ENCODE measurements at places on chromosomes 6 and 20.

GRCh38 chr6:168791917-168792316, 350.9 kb downstream of the SMOC2 start:
- no peak for DNase-seq

- DNase-seq: no peak
Observed at GRCh38 chr6:131574133-131574532, 1.1 kb downstream of the ARG1 start.

DNA sequence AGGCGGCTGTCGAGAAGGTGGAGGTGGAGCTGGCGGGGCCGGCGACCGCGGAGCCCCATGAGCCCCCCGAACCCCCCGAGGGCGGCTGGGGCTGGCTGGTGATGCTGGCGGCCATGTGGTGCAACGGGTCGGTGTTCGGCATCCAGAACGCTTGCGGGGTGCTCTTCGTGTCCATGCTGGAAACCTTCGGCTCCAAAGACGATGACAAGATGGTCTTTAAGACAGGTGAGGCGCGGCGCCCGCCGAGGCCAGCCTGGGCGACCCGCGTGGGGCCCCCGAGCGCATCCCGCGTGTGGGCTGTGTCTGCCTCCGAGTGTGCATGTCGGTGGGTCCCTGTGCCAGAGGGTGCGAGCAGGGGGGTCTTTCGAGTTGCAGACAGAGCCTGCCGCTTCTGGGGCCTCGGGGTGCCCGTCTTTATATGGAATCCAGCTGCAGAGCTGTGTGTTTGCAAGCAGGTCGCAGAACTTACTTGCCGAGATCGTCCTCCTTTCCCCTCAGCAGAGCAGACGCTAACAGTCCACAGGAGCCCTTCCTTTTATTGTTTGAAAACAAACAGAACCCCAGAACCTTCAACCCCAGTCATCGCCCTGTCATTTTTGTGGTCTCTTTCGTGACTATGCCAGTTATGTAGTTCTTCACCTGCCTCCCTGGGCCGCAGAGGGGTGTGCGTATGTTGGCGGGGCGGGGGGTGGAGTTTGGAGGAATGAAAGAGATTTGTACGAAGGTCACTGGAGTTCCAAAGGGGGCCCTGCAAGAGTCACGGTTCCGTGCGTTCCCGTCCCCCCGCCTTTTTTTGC, 766 bp downstream of the SLC16A10 start:
- DNase-seq: no peak

DNA sequence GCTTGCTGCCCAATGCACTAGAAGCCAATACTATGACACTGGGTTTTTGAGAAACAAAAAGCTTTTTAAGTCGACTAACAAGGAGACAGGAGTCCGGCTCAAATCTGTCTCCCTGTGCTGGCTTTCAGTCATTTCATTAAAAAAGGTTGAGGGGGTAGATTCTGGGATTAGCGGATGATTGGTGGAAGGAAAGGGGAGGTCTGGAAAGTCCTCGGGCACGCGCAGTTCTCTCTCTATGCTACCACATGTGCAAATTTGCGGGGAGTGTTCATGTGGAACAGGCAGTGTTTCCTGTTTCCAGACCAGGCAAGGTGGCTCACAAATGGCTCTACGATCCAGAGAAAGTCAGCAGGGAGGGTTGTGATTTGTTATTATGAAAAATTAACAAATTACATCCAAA, 89.1 kb upstream of the TOX2 start:
- DNase-seq: no peak

DNA sequence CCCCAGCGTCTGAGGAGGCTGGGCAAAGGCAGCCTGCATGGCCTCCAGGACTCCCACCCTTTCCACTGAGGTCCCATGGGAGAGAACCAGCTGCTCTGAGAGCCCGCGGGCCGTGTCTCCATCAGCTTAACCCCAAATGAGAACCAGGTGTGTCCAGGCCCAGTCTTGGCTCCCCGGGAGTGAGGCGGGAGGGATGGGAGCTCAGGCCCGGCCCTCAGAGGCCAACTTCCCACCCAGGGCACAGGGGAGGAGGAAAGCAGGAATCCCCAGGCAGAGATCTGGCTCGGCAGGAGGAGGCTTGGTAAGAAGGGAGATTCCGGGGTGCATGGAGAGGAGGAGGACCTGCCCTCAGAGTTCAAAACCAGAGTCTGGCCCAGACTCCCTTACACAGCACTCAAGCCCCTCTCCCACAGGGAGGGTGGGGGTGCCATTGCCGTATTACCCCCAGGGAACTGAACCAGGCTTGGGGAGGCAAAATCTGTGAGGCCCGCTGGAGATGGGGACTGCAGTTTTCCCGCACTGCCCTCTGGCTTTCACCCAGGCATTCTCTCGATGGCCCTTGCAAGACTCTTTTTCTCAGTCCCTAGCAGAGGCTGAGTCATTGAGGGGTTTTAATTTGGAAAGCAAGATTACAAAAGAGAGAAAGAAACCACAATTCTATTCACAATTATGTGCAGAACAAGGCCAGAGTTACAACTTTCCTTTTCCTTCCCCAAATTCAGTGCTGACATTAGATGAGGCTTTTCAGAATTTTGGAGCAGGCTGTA, 17.1 kb downstream of the FOXF2 start:
- DNase-seq: no peak

DNA sequence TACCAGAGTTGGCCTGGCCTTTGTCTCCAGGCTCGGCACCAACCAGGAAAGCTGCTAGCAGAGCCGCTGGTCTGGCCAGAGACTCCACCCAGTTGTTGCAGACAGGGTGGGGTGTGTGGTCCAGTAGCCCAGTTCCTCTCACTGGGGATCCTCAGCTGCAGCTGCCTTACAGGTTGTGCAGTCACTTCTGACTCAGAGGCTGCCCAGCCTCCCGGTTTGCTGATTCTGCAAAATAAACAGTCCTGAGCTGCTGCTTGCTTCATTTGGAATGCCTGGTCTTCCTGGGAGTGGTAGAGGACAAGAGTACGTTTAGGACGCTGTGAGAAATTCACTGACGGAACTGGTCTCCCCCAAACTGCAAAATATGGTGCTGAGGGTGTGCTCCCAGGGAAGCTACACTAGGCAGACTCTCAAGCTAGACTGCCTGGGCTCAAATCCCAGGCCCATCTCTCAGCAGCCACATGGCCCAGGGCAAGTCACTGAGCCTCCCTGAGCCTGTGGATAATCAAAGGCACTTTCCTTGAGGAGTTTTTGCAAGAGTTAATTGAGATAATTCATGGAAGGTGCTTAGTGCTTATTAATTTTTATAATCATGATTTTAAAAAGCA, 246.1 kb downstream of the TFAP2C start:
- DNase-seq: no peak

DNA sequence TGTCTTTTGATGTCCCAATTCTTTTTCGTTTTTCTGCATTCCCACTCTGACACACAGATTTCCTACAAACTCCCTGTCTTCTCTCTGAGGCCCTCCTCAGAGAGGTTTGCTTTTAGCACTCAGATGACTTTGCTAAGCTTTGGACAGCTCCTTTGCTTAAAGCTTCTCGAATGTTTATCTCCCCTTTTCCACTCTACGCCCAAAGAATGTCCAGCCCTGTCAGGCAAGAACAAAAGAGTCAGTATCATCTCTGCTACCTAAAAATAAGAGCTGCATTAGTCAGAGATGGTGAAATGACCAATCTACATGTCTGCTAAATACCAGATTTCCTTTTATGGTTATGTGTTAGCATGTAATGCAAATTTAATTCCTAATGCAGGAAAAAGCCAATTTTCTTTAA, 56.8 kb downstream of the PREP start:
- no peak for DNase-seq

DNA sequence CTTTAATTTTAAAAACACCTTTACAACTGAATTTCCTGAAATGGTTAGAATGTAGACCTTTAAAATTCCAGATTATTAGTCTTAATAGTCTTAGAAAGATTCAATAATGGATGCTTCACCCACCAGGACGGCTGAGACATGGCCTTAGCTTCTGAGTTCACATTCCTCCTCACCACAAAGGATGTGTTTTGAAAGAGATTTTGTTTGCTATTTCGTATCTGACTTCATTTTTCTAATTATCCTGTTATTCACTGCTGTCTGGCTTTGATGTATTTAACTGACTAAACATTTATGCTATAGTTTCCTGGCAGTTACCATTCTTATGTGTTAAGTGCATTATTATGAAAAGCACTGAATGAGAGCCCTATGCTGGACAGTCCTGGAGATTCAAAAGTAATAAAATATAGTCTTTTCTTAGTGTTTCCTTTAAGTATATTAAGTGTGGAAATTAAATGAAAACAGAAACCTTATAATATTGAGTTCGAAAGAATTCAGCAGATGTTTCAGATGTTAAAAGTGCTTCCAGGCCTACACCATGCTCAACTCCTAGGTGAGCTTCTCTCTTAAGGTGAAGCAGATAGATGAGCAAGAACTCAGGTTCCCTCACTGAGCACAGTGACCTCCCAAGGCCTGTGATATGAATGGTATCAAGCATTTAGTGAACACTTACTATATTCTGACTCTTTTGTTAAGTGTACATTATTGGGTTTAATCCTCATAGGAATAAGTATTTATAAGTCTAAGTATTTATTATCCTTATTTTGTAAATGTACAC, 40.3 kb downstream of the MAP3K4 start:
- no peak for DNase-seq

DNA sequence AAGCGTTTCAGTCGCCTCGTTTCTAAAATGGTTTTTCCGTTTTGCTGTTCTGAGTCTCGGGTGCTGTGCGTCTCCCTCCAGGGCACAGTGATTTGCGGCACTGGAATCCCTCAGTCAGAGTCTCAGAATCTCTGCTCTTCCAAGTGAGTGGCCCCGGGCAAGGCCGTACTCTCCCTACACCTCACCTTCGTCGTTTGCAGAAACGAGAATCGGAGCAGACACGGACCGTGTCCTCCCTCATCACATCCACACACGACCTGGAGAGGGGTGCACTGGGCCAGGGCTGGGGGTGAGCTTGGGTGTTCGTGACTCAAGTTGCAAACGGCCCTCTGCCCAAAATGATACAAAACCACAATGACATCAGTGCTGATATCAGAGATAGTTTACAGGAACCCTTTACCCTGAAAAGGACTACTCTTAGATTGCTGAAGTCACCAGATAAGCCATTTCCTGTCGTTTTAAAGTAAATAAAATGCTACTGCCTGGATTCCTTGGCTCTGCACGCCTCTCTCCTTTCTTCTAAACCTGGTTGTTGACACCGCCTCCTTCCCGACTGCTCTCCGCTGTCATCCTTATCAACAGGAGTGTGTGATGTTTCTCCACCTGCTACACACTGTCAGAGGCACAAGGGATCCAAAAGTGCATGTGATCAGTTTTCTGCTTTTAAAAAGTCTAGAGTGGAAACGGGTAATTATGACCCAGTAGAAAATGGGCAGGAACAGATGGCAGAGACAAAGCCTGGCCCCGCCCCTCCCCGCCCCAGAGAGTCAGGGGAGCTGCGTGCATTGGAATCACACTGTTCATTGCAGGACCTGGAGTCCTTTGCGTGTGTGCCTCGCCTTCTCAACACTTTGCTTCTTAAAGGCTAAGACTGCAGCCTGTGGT, 38.4 kb downstream of the KIF25 start:
- no peak for DNase-seq

Data from D721Med (cell line).